ENCODE measurements at places on chromosomes 6 and 20.

DNA sequence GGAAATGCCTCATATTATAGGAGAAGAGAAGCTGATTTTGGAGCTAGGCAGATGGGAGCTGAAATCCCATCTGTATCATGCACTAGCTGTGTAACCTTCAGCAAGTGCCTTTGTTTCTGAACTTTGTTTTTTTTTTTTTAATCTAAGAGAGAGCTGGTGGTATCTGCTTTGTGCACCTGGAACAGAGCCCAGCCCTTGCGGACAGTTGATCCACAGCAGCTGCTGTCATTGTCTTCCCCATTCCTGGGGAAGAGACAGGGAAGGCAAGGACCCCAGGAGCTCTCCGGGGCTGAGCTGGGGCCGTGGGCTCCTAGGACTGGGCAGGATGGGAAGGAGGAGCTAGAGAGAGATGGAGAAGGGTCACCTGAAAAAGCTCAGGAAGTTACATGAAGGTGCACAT, 92.1 kb downstream of the SYNJ2 start:
- no peak for DNase-seq

DNA sequence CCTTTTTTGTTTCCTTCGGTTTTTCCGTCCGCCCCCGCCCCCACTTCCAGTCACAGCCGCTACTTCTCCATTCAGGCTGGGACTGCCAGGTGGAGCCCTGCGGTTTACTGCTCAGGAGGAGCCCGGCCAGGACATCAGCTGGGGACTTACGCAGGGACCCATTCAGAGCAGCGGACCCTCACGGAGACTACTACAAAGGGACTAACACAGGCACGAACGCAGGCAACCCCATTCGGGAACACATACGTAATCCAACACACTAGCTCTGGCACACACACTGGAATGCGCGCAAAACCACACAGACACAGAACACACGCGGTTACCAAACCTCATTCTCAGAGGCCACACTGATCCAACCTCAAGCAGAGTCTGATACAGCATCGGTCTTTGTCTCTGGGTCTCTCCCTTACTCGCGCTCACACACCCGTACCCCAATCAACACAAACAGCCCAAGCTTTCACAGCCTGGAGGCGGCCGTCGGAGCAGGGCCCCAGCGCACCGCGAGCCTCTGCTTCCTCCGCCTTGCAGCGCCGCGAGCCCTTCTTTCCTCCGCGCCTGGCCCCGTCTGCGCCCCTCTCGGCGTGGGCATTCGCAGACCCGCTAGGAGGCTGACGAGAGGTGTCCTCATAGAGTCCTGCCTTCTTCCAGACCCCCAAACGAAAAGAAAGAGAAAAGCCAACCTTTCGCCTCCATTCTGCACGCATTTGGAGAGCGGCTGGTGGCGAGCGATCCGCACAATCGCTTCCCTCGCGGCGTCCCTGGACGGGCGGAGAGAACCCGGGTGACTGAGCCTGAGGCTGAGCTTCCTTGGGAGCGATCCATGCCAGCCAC, 1.1 kb upstream of the SLC32A1 start:
- DNase-seq, result no peak

DNA sequence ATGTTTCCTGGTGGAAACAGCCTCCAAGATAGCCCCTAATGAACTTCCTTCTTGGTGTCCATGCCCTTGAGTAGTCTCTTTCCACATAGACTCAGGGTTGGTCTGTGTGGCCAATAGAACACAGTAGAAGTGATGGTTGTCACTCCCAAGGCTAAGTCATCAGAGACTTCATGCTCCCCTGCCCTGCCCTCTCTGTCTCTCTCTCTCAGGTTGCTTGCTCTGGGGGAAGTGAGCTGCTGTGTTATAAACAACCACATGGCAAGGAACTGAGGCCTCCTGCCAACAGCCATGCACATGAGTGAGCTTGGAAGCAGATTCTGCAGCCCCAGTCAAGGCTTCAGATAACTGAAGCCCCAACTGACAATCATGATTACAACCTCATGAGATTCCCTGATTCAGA, 85.3 kb upstream of the SLC22A16 start:
- no peak for DNase-seq

GRCh38 chr6:4401408-4402368, 266.3 kb upstream of the ECI2 start:
- no peak for DNase-seq

DNA sequence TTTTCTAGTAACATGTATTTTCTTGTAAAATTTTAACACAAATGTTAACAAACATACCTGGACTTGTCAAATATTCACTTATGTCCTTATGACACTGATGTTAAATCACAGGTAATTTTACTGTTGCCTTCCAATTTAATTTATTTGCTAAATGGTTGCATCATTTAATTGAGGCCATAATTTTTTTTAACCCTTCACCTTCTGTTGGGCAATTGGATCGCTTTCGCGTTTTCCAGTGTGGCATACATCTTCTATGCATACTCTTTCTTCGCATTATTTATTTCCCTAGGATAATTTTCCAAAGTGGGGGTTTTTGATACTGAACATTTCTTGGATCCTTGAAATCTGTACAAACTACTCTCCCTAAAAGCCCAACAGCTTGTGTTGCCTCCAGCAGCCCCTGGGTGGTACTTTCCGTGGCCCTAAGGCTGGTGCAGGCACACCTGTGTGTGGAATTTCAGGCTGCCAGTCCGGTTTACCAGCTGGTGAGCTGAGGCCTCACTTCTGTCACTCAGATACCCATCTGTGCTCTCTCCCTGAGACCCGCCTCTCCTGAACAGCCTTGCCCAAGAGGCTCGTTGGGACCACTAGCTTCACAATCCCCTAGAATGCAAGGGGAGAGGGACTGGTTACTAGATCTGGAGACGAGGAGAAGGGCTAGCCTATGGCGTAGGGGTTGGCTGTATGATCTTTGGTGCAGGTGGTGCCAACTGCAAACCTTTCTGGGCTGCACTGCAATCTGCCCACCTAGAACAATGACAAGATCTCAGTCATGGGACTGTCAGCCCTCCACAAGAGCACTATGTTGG, 11.2 kb upstream of the C20orf144 start:
- DNase-seq, result no peak

DNA sequence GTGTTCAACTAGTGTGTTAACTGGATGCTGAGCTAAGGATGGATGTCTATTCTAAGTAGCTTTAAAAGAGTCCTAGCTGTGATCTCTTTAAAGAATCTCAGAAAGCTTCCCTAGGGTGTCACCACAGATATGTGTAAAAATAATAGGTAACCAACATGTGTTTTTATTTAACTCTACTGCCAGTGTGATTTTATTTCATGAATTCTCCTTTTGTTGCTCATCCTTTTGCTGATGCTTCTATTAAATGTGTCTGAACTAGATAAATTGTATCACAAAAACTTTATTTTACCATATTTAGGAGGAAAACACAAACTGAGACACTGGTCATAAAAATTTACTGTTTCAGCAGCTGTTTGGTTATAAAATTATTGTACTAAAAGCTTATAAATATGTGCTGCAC, 809.4 kb upstream of the CITED2 start:
- no peak for DNase-seq

DNA sequence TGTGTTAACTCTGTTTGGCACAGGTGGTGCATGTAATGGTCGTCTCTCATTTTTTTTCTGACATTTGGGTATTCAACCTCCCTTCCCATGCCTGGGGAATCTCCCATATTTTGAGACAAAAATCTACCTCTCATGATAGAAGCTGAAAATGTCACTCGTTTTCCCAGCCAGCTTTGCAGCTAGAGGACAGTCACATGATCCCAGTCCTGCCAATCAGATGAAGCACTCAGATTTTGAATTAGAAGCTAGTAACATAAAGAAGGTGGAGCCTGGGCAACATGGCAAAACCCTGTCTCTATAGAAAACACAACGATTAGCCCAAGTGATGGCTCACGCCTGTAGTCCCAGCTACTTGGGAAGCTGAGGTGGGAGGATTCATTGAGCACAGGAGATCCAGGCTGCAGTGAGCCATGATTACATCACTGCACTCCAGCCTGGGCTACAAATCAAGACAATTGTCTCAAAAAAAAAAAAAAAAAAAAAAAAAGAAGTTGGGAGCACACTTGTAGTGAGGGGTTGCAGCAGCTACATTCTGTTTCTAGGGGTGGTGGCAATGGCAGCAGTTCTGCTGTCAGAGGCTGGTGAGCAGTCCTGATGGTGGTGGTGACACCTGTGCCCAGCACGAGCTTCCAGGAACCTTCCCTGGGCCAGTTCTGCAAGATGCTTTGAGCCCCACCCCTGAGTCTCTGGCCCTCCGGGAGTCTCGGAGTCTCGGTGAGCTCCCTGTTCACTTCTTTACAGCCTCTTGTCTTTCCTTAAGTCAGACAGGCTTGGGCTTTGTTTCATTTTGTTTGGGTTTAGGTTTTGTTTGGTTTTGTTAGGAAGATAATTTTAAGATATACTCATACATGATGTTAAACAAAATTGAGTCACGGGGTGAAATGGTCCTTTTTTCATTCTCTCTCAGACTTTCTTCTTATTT, 94.1 kb upstream of the KCNG1 start:
- DNase-seq, result no peak

DNA sequence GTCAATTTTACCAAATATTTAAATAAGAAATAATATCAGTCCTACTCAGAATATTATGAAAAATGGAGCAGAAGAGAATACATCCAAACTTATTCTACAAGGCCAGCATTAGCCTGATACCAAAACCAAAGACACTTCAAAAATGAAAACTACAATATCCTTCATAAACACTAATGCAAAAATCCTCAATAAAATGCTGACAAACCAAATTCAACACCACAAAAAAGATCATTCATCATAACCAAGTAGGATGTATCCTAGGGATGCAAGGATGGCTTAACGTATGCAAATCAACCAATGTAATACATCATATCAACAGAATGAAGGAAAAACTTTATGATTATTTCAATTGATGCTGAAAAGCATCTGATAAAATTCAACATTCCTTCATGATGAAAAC, 352.4 kb upstream of the ADGRB3 start:
- no peak for DNase-seq

DNA sequence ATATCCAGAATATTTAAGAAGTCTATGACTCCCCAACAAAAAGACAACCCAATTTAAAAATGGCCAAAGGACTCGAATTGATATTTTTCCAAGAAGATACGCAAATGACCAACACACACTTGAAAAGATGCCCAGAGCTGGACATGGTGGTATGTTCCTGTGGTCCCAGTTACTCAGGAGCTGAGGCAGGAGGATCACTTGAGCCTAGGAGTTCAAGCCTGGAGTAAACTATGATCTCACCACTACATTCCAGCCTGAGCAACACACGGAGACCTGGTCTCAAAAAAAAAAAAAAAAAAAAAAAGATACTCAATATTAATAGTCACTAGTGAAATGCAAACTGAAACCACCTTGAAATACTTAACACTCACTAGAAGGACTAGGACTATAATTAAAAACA, 12.2 kb upstream of the ARMC2 start:
- no peak for DNase-seq

- DNase-seq, result no peak
Measured at GRCh38 chr6:56527934-56528333, 114.8 kb downstream of the DST start.
